ENCODE measurements at places on chromosomes 5 and 9. TPM values are rescaled to one million over a fixed set of nuclear protein-coding genes. Genes with fewer than 3 reads are reported as not detected.

The FOXE1 gene
- total RNA-seq = not detected

The IL4 gene
- not detected for total RNA-seq

The ADRB2 gene
- total RNA-seq = 0.97 TPM

The ZNF618 gene
- 10.7 TPM for total RNA-seq

The CCL21 gene
- total RNA-seq = not detected

The CYSRT1 gene
- not detected for total RNA-seq

The DIAPH1 gene
- 23.7 TPM for total RNA-seq

The GDF9 gene
- total RNA-seq = under 0.01 TPM

The TIFAB gene
- not detected for total RNA-seq

The SPINK4 gene
- total RNA-seq = not detected

The ASS1 gene
- total RNA-seq = 5.9 TPM

The MLANA gene
- total RNA-seq = not detected

The ADRA1B gene
- not detected for total RNA-seq

The BTNL3 gene
- total RNA-seq = not detected

The NUTM2F gene
- not detected for total RNA-seq

The CDH6 gene
- 1.1 TPM for total RNA-seq

The HMHB1 gene
- not detected for total RNA-seq

The GRIA1 gene
- total RNA-seq = not detected

The CCIN gene
- 3.8 TPM for total RNA-seq

The HAVCR2 gene
- 0.15 TPM for total RNA-seq

The GABRP gene
- 0.32 TPM for total RNA-seq

The GBGT1 gene
- total RNA-seq = 13.6 TPM

The SLC6A19 gene
- not detected for total RNA-seq
